ENCODE measurements at places on chromosomes 3 and 15.

DNA sequence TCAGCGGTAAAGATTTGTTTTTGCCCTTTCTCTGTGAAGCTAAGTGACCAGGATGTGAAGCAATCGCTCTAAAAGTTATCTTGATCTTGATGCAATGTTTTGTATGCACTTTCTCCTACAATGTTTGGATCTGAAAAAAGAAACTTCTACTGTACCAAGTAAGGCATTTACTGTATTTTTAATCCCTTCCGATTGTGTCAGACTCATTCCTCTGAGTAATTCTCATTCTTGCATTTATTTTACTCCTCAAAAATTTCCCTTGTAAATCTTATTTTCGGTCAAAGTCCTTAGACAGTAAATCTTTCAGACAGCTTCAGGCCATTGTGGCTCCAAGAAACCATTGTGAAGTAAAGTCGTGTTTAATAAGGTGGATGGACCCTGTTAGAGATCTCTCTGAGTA is 141.9 kb downstream of the TP63 start:
- no peak for DNase-seq

GRCh38 chr15:42879443-42879842 is 41.1 kb downstream of the TTBK2 start:
- DNase-seq: no peak

DNA sequence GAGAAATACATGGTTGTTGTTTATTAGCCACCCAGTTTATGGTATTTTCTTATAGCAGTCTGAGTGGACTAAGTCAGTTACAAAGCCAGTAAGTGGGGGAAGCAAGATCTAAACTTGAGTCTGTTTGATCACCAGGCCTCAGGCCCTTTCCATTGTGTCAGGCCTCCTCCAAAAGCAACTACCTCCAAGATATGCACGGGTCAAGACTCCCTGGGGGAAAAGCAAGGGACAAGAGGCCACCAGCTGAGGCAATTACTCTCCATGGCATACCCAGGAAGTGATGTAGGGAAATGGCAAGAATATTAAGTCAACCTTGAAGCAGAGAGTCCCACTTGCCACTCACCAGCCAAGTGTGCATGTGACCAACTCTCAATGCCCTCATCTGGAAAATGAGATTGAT is 28.6 kb upstream of the SRGAP3 start:
- no peak for DNase-seq

DNA sequence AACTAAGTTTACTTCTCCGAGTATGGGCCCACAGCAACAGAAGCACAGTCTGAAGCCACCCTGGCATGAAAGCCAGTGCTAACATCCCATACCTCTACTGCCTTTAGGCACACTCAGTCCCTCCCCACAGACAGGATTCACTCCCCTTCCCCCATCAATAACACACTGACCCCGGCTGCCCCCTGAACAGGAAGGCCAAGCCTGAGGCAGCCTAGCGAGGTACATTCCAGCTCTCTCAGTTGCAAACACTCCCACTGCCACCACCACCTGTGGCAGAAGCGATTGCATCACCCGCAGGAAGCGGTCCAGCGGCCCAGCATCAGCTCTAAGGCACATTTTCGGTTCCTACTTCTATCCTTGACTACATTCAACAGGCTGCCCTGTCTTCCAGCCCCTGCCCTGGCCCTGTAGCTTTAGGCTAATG is 7.0 kb upstream of the BMF start:
- DNase-seq: peak; percentile 54

Measured in natural killer cell (primary cell).